Right ventricle myocardium inferior (tissue), 1 donor: ENCODE measurements at places on chromosomes 11 and 22.
A peak's percentile ranks its signal among the peaks of the same experiment; 100 is the strongest.

- peak; percentile 90 for DNase-seq
These were observed 18.0 kb upstream of the IL17REL start for GRCh38 chr22:50030297-50031188.

DNA sequence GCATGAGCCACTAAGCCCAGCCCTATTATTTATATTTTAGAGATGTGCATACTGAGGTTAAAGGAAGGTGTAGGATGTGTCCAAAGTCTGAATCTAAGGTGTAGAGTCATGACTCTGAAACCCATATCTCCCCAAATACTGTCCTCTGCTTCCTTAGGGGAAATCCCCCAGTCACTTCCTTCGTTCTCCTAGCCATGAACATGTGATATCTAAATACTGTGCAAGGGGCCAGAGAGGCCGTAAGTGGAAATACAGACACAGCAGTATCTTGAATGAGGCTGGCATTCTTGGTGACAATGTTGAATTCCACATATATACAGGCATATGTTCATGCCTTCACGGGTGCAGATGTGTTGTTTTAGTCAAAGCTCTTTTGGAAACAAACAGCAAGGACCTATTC lies 21.3 kb upstream of the PATZ1 start:
- no peak for DNase-seq

DNA sequence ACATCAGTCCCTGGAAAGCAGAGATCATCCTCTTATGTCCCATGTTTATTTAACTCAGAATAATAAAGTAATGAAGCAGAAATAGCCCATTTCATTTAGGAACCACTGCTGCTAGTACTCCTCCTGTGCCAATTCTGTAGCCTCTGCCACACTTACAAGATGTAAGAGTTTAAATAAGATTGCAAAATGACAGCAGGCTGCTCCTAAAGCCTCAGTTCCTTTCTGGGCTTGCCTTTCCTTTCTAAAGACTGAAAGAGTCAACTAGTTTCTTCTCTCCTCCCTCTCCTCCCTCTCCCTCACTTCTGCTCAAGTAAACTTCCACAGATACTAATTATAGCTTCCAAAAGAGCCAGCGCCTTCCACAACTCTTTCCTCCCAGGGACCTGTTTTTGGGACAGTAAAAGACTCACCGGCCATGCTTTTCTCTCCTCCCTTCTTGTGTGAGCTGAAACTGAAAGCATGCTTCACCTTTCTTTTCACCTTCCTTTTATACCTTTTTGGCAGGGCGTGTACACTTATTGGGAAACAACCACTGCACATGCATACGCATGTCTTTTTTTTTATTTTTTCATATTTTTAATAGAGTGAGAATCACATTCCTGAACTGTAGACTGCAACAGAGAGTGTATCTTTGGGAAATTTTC lies 26.1 kb upstream of the CARD16 start:
- no peak for DNase-seq

- DNase-seq, result no peak
These were observed at the start of gene SEC14L3 for GRCh38 chr22:30471616-30472318. Gene SEC14L3, minus strand, starts transcription at chr22:30472017. Its CDS starts 59 bp downstream, at chr22:30471958.

DNA sequence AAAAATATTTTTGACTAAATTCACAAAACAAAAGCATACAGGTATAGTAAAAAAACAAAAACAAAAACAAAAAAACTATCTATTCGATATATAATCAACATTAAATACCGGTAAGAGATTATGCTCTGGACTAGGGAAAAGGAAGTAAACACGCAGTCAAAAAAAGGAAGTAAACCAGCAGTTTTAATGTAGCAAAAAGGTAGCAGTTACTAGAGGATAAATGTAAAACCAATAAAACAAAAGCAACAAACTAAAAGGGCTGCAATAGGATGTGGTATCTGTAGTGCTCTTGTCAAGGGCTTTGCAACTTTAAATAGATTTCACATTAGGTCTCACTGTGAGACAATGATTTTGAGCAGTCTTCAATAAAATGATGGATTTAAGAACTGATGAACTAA lies 2.4 kb downstream of the TRIM22 start:
- no peak for DNase-seq

DNA sequence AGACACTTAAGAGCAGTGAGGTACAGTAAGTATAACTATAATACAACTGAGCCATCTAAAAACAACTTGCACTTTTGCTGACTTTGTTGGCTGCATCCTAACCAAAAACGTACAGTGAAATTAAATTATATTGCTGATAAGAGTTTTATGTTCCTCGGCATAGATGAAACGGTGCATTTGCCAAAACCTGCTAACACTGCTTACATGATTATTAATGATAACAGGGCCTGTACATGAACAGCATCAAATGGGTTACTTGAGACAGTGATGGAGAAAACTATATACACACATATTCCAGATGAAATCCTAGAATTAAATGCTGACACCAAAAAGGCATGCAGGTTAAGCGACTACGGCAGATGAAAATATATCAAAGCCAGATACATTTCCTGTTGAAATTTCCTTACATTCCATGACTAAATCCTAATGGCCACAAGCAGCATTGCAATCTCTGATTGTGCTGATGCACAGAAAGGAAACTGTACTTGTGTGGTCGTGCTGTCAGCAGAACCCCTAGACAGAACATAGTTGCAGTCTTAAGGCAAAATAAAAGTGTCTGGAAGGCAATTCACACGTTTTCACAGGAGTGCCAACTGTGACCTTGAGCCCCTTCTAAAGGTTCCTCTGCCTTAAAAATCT lies 143.9 kb downstream of the CADM1 start:
- no peak for DNase-seq

GRCh38 chr11:88293931-88294330 lies 43.6 kb downstream of the CTSC start:
- DNase-seq, result no peak

GRCh38 chr11:1743585-1744136 lies 6.7 kb downstream of the IFITM10 start:
- DNase-seq, result no peak

DNA sequence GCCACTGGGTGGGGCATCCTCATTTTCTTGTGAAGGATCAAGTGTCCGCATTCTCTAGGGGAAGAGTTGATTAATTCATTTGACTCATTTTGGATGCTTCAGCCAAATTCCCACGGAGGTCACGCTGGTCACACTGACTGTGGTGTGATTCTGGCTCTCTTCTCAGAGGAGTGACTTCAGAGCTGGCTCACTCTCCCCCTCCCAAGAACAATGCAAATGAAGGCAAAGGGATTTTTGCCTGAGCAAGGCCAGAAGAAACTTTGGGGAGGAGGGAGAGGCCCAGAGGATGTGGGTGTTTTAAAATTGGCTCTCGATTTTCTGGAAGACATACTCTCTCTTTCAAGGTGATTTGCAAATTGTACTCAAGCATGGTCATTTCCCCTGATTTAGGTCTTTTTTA lies 51.1 kb upstream of the LMO2 start:
- peak; percentile 67 for DNase-seq
